NCI-H187 treated with DMSO at 0.1 percent for 48 hours (cell line): ENCODE measurements at places on chromosomes 5 and 9.

DNA sequence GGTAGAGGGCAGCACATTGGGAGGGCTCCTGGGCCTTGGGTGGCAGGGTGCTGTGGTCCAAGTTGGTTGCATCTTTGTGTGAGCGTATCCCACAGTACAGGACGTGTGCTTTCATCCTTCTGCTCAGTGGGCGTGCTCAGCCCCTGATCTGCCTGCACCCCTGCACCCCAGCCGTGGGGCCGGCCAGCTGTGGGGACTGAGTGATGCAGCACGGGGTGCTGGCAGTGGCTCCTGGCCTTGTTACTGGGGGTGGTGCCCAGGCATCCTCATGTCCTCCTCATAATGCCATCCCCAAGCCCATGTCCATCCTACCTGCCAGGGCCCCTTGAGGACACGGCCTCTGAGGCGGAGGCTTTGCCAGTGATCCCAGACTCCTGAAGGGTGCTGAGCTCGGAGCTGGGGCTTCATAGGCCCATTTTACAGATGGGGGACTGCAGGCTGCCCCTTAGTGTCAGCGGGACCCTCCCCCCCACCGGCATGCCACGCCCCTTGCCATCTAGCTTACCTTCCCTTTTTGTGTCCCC is 100.7 kb downstream of the PHF2 start:
- no peak for DNase-seq

DNA sequence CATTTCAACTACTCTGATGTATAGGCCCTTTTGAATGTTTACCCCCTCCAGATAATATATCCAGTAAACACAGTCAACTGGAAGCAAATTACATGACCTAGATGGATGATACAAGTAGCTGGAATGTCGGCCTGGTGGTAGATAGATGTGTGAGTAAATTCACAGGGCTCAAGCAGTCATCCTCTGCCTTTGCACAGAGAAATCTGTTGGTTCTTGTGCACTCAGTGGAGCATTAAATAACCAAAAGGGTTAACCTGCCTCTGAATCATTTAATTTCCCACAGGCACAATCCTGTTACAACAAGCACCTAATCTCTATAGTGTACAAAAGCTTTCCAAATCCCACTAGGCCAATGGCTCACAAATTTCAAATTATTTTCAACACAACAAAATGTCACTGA is 668.3 kb downstream of the DNAH5 start:
- DNase-seq = no peak

GRCh38 chr9:72949244-72949582 is 3.6 kb downstream of the ALDH1A1 start:
- no peak for DNase-seq

DNA sequence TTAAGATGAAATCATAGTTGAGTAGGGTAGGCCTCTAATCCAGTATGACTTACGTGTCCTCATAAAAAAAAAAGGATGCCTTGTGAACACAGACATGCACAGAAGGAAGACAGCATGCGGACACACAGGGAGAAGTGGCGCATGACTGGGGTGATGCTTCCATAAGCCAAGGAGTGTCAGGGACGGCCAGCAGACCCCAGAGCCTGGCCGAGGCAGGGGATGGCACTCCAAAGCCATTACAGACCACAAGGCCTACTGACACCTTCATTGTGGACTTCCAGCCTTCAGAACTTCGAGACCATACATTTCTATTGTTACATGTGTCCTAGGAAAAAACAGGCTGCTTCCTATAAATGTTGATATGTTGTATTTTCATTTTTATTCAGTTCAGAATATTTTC is 19.9 kb downstream of the EHMT1 start:
- DNase-seq = no peak

GRCh38 chr5:94469894-94470329 is 148.5 kb downstream of the KIAA0825 start:
- DNase-seq = no peak

GRCh38 chr5:109650493-109650892 is 39.2 kb upstream of the MAN2A1 start:
- DNase-seq = no peak

DNA sequence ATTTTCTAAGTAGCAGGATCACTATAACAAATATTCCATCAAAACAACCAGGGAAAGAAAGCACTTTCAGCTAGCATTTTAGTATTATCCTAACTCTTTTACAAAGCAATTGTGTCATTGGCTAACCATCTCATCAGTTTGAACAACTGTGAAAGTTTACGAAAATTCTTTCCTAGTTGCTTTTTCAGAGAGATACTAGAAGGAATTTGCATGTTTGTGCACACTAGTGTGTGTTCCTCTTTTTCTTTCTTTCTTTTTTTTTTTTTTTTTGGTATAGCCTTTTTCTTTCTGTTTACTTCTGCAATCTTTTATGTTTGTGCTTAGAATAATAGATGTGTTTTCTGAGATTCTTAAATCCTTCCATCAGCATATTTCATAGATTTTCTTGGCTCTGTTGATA is 124.7 kb upstream of the SEMA6A start:
- DNase-seq = no peak

DNA sequence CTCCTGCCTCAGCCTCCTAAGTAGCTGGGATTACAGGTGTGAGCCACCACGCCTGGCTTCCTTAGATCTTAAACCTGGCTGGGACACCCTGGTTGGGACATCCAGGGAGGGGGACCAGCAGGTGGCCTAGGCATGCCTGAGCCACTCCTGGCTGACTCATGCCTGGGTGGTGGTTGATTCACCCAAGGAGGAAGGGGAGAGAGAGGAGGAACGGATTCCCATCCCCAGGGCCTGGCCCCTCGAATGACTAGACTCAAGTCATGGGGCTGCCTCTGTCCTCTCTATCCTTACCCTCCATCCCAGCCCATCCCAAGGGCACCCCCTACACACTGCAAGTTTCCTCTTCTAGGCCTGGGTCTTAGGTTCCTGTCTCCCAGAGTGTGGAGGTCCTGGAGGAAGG is 12.7 kb downstream of the EEIG1 start:
- no peak for DNase-seq

- DNase-seq = no peak
Observed at GRCh38 chr5:134530301-134531077, 5.0 kb downstream of the JADE2 start.

DNA sequence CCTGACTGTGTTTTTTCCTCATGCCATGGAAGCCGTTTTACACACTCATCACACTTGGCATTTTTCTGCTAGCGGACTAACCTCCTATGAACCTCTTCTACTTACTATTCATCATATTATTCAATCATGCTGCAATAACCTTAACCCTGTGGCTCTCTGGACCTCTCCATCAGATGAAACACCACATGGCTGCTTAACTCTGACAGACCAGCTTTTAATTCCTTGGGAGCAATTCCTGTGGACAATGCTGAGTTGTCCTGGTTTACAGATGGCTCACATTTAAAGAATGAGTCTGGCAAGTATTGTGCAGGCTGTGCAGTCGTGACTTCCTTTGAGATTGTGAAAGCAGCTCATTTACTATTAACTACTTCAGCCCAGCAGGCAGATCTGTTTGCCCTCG is 9.0 kb downstream of the OR1J1 start:
- DNase-seq = no peak

GRCh38 chr5:170176916-170177315 is 55.9 kb upstream of the C5orf58 start:
- DNase-seq = no peak

DNA sequence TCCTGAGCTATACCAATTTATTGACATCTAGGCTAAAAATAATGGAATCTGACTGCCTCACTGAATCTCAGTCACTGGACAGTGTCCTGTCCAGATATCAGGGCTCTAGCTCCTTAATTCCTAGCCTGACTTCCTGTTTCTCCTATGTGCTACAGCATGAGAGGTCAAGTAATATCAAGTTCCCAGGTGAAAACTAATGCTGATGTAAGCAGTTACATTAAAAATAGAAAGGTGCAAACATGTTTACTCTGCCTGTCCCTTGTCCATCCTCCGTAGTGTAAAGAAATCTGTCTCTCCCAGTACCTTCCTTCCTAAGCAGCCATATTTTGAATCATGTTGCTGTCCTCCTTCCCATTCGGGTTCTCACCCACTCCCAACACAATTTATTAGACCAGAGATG is 145.9 kb upstream of the GHR start:
- no peak for DNase-seq

DNA sequence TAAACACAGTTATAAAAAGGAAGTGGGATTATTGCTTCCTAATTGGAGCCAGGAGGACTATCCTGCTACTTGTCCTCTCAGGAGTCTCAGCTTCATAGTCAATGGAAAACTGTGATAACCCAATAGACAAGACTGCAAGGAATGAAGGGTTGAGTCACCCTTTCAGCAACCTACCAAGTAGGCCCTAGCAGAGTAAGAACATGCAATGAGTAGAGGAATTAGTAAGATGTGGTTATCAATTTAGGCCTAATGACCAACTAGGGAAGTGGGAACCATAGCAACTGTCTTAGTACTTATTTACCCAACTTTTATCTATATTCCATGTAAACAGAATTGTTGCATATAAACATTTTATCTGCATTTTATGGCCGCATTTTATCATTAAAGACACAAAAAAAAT is 310.1 kb downstream of the RFX3 start:
- no peak for DNase-seq

GRCh38 chr5:151233616-151234085 is 9.8 kb upstream of the CCDC69 start:
- DNase-seq = no peak
